ENCODE measurements at places on chromosomes 16 and 17.

GRCh38 chr16:22418826-22419225 lies 44.4 kb upstream of the CDR2 start:
- no peak for DNase-seq

DNA sequence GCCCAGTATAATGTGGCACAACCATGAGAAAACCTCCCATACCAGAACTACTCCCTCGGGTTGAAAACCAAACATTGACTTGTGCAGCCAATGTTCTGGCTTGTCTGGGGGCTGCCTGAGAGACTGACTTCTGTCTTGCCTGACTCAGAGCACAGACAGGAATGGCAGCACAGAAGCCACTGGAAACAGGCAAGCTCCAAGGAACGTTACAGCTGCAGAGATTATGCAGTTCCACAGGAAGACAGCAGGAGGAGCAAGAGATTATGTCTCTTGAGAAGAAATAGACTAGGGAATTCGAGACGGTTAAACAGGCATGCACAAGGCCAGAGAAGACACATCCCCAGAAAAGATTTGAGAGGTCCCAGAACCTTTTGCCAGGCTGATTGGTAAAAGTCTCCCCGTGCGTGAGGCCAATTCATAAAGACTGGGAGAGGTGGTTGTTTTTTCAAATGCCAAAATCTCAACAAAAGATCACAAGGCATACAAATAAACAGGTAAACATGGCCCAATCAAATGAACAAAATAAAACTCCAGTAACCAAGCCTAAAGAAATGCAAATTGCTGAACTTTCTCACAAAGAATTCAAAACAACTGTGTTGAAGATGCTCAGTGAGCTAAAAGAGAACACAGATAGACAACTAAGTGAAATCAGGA lies 90.6 kb upstream of the CDH5 start:
- no peak for DNase-seq

DNA sequence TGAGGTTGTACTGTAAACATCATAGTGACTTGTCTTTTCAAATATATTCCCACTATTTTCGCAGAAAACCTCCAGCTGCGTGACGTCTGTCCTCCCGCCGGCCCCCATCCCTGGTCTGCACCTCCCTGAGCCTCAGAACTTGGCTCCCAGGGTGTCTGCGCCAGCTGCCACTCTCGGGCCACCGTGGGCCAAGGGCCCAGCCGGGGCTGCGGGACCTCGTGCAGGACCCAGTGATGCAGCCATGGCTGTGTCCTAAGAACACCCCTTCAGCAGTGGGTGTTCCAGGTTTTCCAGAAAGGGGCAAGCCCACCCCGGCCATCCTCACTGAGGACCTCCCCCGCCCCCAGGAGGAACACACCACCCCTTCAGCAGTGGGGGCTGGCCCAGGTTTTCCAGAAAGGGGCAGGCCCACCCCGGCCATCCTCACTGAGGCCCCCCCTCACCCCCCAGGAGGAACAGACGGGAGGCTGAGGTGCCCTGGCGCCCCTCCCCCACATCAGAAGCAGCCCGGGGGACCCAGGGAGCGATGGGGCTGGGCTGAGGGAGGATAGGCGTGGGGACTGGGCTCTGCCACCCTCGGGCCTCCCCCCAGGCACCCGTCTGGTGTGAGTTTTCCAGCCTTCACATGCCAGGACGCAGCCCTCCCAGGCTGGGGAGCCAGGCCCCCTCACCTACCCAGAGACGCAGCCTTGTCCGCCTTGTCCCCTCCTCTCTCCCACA lies 12.2 kb upstream of the ZFPM1 start:
- no peak for DNase-seq

DNA sequence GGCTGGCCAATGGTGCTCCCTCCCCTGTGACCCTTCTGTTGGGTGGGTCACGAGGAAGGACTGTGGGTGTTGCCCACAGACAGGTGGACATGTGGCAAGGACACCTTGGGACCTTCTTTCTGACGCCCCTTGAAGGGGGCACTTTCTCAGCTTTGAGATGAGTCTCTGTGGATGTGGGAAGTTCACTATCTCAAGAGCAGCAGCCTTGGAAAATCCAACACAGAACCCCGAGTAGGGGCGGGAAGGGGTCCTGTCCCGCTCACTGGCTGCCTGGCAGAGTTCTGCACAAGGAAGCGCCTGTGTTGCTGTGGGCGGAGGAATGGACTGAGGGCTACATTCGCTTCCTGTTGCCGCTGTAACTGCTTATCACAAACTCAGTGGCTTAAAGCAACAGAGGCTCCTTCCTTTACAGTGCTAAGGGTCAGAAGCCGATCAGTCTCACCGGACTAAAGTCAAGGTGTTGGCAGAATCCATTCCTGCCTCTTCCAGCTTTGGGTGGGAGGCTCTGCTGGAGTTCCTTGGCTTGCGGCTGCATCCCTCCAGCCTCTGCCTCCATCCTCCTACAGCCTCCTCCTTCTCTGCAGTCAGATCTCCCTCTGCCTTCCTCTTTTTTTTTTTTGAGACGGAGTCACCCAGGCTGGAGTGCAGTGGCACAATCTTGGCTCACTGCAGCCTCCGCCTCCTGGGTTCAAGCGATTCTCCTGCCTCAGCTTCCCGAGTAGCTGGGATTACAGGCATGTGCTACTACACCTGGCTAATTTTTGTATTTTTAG lies 305.2 kb downstream of the SEC14L1 start:
- DNase-seq, result peak; percentile 59

GRCh38 chr16:8173111-8173644 lies 417.1 kb downstream of the TMEM114 start:
- no peak for DNase-seq

DNA sequence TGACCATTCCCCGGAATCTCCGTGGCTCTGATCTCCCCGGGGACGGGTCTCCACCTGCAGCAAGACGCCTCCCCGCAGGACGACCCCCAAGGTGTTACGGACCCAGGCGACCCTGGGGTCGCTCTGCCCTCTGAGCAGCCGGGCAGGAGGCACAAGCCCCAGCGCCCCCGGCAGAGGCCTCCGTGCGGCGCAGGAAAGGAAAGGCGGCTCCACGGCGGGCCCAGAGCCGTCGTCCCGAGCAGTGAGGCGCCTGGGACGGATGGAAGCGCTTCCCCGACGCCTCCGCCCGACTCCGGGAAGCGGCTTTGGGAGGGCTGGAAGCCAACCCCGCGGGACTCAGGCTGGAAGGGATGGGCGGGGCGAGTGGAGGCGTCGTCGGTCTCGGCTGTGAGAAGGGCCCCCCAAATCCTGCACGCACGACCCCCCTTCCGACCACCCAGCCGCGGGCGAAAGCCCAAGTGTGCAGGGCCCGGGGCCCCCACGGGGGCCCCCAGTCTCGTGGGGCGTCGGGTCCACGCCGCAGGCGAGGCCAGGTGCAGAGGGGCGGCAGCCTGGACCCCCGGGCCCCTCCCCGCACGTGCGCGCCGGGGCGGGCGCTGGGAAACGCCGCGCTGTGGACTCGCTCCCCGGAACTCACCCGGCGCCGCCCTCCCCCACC lies 32.7 kb upstream of the RPH3AL start:
- peak; percentile 12 for DNase-seq

DNA sequence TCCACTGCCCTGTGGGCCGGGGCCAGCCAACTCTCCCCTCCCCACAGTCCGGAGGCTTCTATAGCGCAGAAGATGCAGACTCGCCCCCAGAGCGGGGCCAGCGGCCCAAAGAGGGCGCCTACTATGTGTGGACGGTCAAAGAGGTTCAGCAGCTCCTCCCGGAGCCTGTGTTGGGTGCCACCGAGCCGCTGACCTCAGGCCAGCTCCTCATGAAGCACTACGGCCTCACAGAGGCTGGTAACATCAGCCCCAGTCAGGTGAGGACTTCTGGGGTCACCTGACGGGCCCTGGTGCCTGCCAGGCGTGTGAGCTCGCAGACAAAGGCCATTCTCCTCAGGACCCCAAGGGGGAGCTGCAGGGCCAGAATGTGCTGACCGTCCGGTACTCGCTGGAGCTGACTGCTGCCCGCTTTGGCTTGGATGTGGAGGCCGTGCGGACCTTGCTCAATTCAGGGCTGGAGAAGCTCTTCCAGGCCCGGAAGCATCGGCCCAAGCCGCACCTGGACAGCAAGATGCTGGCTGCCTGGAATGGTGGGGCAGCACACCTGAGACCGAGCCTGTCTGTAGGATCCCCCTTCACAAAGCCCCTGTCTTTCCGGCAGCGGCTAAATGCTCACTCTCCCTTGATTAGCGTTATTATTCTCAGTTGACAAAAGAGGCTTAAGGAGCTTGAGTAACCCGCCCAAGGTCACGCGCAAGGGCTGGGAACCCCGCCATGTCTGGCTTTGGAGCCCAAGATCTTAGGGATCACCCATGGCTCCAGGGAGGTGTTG lies 3.9 kb downstream of the SPATA20 start:
- no peak for DNase-seq

Data from CD4-positive, alpha-beta T cell treated with Interleukin-21 for 1 hour (primary cell).